ENCODE measurements at places on chromosomes 12 and 14. TPM values are rescaled to one million over a fixed set of nuclear protein-coding genes. Genes with fewer than 3 reads are reported as not detected.

DCD gene
- not detected for total RNA-seq

C12orf54 gene
- total RNA-seq: not detected

DNA sequence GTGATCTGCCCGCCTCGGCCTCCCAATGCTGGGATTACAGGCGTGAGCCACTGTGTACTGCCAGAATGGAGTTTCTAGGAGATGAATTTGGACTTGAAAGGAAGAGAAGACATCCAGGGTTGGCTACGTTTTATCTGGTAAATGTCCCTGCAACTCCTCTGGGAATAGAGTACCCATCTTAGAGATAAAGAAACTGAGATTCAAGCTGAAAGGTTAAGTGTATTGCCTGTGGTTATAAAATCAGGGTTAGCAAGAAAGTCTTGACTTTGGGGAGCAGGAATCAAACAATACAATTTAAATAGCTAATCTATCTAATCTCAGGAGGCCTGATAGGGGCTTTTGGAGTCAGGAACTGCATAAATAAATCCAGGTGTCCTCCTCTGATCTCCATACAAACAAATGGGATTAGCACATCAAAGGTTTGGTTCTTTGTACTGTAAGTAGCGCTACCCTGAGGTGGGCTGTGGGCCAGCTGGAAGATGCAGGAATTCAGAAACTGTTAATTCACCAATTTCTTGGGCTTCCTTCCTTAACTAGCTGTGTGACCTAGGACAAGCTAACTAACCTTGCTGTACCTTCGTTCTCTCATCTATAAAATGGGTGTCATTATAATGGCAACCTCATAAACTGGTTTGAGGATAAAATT, 45.1 kb downstream of the TBX3 start:
- no peak for DNase-seq

DNA sequence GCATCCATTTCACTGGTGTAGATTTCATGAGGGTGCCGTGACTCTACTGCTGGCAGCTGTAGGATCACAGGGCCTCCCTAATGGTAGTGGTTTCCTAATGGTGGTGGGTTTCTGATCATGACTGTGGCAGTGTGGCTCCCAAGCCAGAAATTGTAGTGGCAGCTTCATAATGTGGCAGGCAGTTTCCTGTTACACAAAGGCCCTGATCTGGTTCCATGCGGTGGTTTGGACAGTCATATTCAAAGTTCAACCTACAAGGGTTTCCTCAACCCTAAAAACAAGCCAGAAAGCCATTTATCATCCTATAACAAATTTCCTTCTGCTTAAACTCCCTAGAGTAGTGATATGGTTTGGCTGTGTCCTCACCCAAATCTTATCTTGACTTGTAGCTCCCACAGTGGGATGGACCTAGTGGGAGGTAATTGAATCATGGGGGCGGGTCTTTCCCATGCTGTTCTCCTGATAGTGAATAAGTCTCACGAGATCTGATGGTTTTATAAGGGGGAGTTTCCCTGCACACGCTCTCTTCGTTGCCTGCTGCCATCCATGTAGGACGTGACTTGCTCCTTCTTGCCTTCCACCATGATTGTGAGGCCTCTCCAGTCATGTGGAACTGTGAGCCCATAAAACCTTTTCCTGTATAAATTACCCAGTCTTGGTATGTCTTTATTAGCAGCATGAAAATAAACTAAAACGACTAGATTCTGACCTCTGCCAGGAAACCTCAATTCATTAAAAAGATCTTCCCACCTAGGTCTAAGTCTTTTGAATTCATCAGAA, 257.1 kb downstream of the EFCAB11 start:
- DNase-seq: no peak

DNA sequence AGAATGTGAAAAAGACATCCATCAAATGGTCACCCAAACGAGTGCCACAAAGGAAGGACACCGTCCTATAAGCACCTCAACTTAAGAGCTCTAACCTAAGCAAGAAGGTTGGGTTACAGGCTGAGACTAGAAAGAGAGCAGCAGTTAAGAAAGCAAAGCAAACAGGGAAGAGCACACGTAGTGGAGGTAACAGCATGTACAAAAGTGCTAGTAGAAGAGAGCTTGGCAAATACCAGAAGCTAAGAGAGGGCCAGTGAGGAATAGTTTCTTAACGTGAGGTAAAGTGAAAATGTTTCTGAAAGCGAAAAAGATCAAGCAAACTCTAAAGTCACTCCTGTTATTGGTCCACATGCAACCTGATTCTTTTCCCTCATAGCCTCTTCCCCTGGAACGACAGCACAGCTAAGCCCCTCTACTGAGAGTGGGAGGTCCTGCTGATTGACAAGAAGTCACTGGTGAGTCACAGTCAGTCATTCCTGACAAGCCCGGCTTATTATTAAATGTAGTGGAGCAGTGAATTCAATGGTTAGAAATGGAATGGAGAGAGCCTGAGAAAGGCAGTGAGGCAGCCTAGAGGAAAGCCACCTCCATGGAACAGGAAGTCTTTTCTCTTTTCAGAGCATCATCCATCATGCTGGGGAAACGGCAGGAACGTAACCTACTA, 204.4 kb downstream of the SLC25A21 start:
- DNase-seq: no peak

DNA sequence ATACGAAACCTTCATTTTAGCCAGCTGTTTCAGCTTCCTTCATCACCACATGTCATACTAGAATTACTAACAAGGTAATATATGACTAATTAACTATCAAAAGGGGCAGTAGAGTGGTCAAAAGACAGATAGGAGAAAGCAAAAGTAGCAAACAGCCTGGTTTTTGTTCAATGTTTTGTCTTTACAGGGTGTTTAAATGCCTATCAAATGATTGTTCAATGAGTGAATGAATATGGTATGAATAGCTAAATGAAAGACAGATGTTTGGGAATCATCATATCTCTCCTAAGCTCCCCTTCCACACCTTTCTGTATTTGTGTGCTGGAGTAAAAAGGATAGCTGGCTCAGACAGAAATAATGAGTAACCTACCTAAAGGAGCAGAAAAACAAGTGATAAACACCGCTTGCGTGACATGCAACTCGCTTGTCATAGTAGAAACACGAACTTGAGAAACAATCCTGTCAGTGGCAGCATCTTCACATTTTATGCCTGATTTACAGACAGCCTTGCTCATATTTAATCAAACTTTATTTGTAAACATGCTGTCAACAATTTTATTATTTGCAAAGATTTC, 34.2 kb downstream of the ABCC9 start:
- no peak for DNase-seq

DNA sequence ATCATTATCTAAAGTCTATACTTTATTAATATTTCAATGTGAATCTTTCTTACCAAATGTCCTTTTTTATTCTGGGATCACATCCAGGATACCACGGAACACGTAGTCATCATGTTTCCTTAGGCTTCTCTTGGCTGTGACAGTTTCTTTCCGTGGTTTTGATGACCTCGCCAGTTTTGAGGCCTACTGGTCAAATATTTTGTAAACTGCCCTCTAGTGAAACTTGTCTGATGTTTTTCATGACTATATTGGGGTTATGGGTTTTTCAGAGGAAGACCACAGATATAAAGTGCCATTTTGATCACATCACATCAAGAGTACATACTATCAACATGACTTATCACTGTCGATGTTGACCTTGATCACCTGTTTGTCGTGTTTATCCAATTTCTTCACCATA, 14.1 kb upstream of the SERPINA6 start:
- DNase-seq: no peak

DNA sequence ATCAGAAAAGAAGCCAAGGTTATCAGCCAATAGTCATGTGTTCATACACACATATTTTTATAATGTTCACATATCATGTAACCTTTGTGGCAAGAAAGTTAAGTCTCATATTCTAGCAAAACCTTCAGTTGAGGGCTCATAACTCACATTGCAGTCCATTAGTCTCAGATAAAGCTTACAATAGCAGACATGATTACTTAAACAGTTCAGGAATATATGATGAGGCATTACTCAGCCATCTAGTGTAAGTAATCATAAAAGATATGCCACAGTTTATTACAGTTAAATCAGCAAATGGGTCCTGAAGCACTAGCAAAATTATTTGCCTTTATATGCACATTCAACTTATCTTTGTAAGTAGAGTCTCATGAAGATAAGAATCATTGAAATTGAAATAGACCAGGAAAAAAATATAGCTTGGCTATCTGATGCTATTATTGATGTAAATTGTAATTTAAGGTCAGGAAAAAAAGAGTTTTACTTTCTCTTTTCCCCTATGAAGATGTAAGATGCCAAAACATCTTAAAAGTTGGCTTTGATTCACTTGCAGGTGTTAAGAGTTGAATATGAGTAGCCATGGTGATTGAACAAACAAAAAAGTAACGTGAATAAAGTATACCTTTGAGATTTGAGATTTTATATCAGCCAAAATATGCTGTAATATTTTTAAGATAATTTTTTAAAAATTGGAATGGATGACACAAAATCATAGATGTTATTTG, 537.0 kb downstream of the SLC6A15 start:
- DNase-seq: no peak

DNA sequence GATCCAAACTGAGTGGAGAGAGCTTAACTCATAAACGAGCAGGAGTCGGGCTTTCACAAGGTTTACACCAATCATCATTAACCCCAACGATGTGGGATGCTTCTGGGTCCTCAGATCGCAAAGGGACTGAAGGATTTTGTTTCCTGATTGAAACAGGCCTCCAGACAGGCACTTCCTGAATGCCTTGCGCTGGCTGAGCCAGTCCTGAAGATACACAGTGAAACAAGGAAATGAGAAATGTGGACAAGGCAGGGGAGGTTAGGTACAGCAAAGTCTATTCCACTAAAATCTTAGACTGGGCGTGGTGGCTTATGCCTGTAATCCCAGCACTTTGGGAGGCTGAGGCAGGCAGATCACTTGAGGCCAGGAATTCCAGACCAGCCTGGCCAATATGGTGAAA, 30.7 kb downstream of the RBM19 start:
- DNase-seq: no peak

DNA sequence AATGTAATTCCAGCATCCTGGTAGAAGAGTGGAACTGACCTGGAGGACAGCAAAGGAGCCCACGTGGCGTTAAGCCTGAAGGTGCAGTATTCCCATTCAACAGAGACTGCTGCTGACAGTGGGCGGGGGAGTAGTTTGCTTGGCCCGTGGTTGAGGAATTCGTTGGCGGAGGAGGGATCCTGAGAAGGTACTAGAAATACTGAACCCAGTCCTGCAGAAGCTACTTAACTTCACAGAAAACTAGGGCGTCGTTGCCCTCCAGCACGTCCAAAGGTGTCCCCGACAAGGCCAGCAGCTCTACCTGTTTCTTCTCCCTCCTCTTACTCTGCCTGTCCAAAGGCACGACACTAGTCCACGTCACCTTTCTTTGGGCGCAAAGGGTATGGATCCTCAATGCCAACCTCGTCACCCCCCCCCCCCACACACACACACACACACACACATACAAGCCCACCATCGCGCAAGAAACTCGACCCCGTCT, 303 bp downstream of the PUS7L start:
- no peak for DNase-seq
